ENCODE measurements at places on chromosomes 1 and 21. TPM values are rescaled to one million over a fixed set of nuclear protein-coding genes. Genes with fewer than 3 reads are reported as not detected.

Gene IL22RA1
- total RNA-seq, result 2.1 TPM

DNA sequence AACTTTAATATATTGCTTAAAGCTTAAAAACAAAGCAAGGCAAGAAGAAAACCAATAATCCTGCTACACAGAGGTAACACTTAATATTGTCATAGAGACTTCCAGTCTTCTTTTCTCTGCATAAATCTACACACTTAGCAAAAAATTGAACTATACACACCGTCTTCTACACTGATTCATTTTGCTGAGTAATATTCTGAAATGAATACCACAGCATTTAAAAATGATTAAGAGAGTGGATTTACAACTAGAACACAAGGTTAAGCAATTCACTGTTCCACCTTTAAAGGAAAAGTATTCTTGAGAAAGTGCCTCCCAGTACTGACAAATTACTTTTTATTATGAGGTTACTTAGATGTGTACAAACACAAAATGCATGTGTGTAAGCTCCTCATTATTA is 22.2 kb upstream of the ITPKB start:
- DNase-seq, result no peak

DNA sequence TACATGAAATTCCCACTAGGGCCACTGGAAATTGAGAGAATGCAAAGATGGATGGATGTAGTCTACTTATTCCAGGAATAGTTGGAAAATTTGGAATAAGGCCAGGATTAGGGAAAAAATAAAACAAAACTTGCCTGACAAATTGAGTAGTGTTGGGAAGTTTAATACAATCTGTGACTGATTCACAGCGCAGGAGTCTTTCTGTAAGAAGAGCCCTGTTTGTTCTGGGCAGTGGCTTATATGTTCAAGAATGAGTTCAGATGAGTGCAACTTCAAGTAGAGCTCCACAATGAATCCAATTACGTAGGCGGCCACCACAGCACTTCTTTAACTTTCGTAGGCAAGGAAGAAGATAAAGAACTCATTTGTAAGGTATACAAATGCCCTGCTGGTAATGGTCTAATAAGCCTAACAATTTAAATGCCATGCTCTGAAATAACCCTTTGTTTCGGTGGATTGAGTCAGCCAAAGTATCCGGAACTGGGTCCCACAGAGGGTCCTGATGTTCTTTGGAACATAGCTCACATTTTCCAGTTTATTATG is 47.1 kb upstream of the KCNE1 start:
- DNase-seq, result no peak

DNA sequence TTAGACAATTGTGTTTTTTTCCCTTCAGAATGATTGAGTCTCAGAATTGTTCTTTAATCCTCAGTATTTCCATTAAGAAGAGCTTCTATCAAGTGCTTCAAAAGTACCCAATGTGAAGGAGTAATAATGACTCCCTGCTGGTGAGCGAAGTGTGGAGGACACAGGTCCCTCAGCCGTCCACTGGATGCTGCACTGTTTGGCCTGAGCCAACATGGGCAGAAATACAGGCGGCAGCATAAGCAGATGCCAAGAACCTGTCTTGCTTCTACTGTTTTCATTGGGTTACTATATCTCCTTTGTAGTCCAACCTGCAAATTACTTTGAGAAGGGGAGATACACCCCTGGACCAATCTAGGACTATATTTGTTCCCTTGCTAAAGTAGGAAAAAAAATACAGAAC is 55.3 kb upstream of the DPH5 start:
- DNase-seq, result no peak

GRCh38 chr1:231196307-231196706 is 34.4 kb downstream of the TRIM67 start:
- no peak for DNase-seq
